Activated naive CD4-positive, alpha-beta T cell treated with Interleukin-2 at 50 U/mL for 16 hours (primary cell): ENCODE measurements at places on chromosomes 5 and 9.

GRCh38 chr9:101032426-101032825 is 3.9 kb downstream of the PLPPR1 start:
- no peak for DNase-seq

- no peak for DNase-seq
Measured at GRCh38 chr5:96854067-96854466, 22.2 kb upstream of the ERAP2 start.

DNA sequence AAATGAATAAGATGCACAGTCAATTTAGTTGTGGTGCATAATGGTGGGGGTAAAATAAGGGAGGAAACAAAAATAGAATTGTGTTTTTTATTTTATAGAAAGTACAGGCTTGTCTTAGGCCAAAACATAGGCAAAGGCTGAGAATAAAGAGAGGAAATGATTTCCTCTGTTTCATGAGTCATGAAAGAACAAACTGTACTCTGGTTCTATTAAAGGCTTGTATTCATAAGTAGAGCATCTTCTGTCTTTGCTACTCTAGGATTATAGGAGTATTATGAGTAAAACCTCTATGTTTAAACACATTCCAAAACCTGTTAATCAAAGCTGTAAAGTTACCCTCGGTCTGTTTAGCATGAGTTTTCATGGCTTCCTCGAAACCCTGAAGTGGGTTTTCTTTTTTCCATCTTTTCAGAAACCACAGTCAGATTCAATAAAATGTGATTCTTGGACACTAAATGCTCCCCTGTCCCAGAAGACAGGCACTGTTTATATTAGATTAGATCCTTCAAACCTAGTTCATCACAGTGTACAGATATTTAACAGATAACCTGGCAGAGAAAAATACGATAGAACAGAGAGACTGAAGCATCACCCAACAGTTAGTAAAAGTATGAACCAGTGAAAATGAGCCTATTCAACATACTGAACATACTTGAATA is 473.9 kb upstream of the CYLC2 start:
- no peak for DNase-seq

DNA sequence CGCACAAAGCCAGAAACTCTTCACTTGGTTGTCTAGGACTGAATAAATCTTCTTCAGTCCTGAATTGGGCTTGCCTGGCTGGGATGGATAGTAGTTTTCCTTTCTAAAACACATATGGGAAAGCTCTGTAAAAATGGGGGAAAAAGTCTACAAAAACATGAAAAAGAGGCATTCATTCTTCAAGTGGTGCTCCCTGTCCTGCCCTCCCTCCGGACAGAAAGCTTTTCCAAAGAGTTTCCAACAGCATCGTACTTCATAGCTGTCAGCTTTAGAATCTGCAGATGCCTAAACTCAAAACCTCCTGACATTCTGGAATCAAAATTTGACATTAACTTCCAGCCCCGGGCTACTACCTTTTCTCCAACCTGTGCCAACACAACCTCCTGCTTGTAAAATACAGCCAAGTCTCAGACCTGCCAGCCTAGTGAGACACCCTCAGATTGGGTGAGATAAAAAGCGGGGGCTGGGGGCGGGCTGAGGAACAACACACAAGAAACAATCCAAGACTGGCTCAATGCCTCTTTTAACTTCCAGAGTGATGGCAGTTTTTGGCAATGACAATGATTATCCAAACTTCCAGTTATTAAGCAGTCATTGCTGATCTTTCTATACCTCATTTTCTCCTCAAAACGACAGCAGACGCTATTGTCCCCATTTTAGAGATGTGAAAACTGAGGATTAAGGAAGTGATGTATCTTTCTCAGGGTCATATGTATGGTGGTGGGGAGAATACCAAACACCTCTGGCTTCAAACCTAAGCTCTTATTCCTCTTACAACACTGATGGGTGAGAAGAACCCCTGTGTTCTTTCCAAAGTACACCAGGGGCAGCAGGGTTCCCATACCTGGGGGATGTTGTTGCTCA is 1.3 kb downstream of the TNC start:
- no peak for DNase-seq
